ENCODE measurements at places on chromosomes 16 and 17. TPM values are rescaled to one million over a fixed set of nuclear protein-coding genes. Genes with fewer than 3 reads are reported as not detected.

Gene KRT33A
- polyA plus RNA-seq, result not detected

Gene GRB7
- 0.23 TPM for polyA plus RNA-seq

Gene TMEM220
- polyA plus RNA-seq, result 12.2 TPM

Gene NEK8
- polyA plus RNA-seq, result 5.3 TPM

Gene CDH8
- polyA plus RNA-seq, result 0.13 TPM

Gene WFIKKN2
- polyA plus RNA-seq, result not detected

Gene TLCD3B
- 0.13 TPM for polyA plus RNA-seq

Gene IL17C
- polyA plus RNA-seq, result not detected

Gene RTN4RL1
- 0.32 TPM for polyA plus RNA-seq

Gene SCN4A
- 0.06 TPM for polyA plus RNA-seq

Gene NDUFB10
- 155 TPM for polyA plus RNA-seq

Gene ABCA9
- polyA plus RNA-seq, result 0.25 TPM

Gene OR3A3
- polyA plus RNA-seq, result not detected

Gene KRTAP1-5
- 65.1 TPM for polyA plus RNA-seq

Gene NPIPB6
- 0.34 TPM for polyA plus RNA-seq

Gene ITGAD
- polyA plus RNA-seq, result not detected

Gene PIK3R6
- polyA plus RNA-seq, result not detected

Gene ATP1B2
- polyA plus RNA-seq, result not detected

Gene TBC1D3B
- 2.3 TPM for polyA plus RNA-seq

Gene PTGES3L
- polyA plus RNA-seq, result 3.3 TPM

Gene SLC22A31
- polyA plus RNA-seq, result 0.12 TPM

Gene KRTAP16-1
- polyA plus RNA-seq, result not detected

Gene RNF222
- not detected for polyA plus RNA-seq

Gene MMP25
- 0.01 TPM for polyA plus RNA-seq

Gene C16orf92
- not detected for polyA plus RNA-seq

Gene NHLRC4
- 0.31 TPM for polyA plus RNA-seq

Gene CRYBA1
- not detected for polyA plus RNA-seq

Gene MFSD6L
- polyA plus RNA-seq, result not detected

Gene CES5A
- not detected for polyA plus RNA-seq

Gene KIFC3
- 35.3 TPM for polyA plus RNA-seq

Gene SEPTIN12
- polyA plus RNA-seq, result not detected

Gene TP53TG3B
- polyA plus RNA-seq, result not detected

Gene ASIC2
- 0.04 TPM for polyA plus RNA-seq

Measured in BJ (cell line).